ENCODE measurements at places on chromosomes 6 and 20. TPM values are rescaled to one million over a fixed set of nuclear protein-coding genes. Genes with fewer than 3 reads are reported as not detected.

Gene FAM184A
- 0.14 TPM for total RNA-seq

Gene BTN1A1
- not detected for total RNA-seq

Gene POPDC3
- total RNA-seq = 3.3 TPM

Gene PACSIN1
- total RNA-seq = not detected

Gene TUBE1
- 11.1 TPM for total RNA-seq

Measured in airway epithelial cell (primary cell).